ENCODE measurements at places on chromosomes 6 and 20.

DNA sequence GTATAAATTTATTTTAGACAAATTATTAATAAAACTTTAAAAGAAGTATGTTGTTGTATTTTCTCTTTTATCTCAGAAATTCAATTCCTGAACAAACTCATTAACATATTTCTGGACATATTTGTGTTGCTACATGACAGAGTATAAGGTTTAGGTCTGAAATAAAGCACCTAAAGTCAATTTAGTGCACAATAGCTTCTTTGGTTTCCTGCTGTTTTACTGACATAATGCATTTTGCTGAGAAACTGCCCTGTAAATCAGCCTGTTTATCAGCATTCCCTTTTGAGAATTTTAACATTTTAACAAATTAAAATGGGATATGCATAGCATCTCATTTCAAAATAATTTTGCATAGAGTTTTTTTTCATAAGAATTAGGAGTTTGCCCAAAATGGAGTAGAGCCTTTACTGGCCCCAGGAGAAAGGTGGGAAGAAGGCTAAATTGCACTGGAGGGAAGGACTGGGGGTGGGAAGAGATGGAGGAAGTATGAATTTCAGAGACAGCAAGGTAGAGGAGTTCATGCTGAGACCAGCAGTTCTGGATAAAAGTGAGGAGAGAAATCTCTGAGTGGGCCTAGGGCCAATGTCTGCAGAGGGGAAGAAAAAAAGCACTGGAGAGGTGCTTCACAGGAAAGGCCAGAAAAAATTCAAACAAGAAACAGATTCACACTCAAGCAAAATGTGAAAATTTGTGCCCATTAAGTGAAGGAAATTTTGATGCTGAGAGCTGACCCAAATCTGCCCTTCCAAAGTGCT is 324.2 kb upstream of the HSF2 start:
- no peak for DNase-seq

DNA sequence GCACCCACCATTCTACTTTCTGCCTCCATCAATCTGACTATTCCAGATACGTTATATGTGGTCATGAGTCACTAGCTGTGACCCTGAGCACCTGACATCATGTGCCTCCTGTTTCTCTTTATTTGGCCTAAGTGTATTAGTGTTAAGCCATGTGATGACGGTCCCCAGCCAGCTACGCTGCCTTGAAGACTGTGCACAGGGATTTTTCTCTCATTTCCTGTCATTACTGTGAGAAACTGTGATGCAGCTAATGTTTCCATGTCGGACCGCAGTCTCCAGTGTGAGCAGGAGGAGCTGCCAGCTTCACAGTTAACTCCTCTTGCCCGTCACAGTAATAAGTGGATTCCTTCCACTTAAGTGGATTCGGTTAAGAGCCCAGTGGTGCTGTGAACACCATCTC is 9.9 kb upstream of the SPATS1 start:
- DNase-seq: no peak

GRCh38 chr6:125717120-125717731 is 32.2 kb upstream of the HEY2 start:
- DNase-seq: no peak

DNA sequence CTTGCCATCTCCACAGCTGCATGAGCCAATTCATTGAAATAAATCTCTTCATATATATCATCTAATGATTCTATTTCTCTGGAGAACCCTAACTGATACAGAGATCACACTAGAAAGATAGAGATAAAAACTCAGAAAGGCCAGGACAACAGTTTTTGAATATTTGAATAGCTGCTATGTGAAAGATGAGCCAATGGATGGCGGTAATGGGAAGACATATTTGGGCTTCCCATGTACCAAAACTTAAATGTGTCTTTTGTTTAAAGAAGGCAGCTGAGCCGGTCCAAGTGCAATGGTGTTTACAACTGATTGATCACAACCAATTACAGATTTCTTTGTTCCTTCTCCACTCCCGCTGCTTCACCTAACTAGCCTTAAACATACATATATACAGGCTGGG is 35.1 kb downstream of the SGK1 start:
- no peak for DNase-seq

DNA sequence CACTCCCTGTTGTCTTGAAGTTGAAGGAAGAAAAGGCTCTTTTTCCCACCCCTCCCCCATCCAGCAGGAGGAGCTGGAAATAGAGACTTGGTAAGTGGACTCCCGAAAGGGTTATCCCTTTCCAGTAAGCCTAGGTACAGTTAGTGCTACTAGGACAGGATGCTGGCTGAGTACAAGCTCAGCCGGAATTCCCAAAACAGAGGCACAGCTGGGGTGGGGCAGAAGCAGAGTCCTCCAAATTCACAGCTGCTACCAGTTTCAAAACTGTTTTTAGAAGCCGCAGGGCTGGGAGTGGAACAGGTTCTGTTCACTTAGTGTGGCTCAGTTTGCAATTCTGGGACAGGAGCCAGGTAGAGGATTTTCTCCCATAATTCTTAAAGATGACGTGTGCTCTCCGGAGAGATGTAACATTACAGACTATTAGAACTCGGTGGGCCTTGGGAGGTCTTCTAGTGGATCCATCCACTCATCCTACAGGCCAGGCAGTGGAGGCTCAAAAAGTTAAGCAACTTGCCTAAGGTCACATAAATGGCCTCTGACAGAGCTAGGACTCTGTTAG is 19.0 kb upstream of the UTRN start:
- DNase-seq: no peak

- no peak for DNase-seq
Measured at GRCh38 chr6:163994566-163994965, 580.0 kb downstream of the QKI start.

GRCh38 chr20:37356387-37356786 is 10.4 kb downstream of the SRC start:
- no peak for DNase-seq

DNA sequence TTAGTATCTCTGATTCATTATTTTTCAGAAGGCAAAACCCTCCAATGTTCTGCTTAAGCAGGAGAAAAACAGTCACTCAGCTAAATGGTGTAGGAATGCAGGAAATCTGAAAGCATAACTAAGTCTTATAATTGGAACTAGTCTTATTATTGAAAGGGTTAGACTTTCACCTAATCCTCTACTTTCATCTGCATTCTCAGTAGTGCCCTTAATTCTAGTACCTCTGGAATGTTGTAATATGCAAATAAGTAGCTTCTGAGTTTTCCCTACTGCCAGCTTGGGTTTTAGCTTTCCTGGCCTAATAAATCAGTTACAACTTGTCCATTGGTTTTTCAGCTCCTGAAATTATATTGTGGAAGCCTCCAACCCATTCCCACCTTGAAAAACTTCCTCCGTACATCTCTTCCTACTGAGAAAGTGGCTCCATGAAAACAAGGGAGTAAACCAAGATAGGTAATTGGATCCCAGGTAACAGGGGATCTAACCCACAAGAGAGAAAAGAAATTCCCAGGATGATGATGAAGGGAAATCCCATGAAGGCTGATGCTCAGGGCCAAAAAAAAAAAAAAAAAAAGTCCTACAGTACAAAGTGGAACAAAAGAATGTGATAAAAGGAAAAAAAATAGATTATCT is 147.0 kb downstream of the TBC1D32 start:
- DNase-seq: no peak

DNA sequence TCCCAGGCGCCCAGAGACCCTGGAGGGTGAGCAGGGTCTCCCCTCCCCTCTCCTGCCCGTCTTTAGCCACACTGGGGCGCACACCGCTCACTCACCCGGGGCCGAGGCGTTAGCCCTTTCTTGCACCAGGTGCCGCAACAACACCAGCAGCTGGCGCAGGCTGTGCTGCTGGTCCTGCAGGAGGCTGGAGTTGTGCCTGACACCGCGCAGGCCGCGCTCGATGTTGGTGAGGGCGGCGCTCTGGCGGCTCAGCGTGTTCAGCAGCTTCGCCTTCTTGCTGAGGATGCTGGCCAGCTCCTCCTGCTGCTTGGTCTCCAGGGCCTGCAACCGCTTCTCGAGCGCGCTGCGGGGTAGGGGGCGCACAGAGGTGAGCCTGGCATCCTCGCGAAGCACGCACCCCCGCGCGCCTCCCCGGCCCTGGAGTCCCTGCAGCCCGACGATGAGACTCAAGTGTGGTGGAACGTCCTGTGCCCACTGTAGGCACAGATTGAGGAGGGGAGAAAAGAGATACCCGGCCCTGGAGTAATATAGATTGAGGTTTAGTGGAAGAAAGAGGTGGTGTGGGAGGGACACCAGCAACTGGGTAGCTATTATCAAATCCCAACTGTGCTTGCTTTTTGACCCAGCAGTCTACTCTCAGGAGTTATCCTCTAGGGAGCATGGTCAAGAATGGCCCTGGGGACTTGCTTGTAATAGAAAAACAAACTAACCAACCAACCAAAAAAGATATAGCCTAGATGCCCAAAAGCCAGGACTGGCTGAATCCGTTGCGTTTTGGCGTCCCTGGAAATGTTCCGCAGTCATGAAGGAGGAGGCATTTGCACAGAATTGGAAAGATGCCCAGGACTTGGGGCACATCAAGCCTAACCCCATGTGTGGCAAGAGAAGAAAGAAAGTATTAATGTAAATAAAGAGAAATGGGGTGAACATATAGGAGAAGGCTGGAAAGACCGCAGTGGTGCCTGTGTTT is 30.9 kb downstream of the ANGPT4 start:
- DNase-seq: no peak

DNA sequence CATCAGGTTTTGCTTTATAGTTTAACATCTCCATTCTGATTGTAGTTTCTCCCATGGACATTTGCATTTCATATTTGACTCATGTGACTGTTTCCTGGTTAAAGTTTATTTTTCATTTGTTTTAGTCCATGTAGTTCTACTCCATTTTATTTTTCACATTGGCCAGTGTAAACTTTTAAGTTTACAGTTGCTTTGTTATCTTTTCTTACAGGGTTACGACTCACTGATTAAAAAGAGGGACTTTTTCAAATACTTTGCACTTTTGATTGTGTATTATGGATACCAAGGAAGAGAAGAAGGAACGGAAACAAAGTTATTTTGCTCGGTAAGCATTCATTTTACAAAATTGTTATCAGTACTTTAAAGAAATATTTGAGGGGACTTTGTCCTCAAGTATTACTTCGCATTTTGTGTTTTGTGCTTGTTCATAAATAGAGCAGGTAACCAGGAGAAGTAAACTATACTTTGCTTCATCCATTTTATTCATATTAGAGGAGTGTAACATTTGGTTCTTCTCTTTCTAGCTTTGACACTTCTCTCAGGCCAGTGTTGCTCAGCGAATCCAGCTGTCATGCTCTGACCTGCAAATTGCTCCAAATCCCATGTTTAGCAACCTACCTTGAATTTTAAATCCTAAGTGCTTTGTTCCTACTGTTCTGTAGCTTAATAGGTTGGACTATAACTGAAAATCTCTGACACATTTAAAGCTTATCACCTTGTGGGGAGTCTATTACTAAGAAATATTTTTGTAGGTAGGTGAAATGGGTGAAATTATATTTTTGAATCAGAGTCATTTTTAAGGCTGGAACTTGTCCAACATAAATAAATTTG is 24.5 kb downstream of the NCOA7 start:
- no peak for DNase-seq

DNA sequence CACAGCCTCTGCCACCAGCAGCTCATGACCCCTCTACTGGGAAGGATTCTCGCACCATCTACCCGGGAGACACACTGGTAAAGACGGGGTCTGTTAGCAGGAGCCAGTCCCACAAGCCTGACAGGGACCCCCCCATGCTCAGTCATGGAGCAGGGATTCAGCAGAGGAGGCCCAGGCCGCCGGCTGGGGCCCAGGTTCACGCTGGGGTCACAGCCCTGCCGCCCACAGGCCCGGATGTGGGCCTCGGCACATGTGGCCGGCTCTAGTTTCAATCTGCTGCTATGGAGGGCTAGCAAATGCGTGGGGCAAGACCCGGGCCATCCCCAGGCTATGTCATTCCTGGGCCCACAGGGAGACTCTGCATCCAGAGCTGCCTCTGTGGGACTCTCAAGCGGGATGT is 25.1 kb downstream of the PXDC1 start:
- DNase-seq: no peak

DNA sequence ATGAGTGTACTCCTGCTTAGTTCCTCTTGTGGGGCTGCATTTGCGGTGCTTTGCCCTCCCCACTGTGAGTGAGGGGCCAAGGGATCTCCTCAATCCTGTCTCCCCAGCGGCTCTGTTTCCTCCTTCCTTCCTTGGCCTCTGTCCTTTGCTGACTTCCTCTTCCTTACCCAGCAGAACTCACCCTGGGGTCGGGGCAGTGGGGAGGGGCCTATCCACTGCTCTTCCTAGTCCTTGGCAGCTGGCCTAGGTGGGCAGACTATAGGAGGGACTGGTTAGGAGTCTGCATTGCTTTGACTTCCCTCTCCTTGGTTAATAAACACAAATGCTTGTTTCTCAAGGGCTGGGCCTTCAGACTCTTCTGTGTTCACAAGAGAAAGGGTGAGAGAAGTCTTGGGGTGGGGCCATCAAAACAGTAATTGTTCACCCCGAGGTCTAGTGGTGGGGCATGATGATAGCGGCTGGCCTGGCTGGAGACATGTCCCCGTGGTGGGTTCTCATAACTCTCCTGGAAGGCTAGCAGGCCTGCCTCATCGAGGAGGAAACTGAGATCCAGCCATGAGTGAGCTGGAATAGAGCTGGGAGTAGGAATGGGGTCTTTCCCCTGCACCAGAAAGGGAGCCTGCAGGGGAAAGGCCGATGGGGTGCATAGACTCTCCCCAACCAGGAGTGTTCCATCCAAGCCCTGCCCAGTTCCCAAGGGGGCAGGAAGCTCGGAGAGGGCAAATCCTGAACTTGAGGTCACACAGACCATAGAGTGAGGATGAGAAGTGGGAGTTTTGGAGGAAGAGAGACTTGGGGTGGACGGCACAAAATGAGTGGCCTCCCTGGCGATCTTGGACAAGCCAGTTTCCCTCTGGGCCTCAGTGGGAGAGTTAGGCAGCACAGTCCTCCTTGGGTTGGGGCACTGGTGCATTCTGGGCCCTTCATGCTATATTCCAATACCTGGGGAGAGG is 12.7 kb downstream of the FAM110A start:
- no peak for DNase-seq

GRCh38 chr6:83463886-83464285 is 33.0 kb upstream of the ME1 start:
- no peak for DNase-seq

GRCh38 chr6:106080763-106081095 is 5.4 kb upstream of the PRDM1 start:
- DNase-seq: no peak

GRCh38 chr6:43809417-43810305 is 39.6 kb downstream of the VEGFA start:
- no peak for DNase-seq

- DNase-seq: no peak
Measured at GRCh38 chr6:10381830-10382208, 33.1 kb downstream of the TFAP2A start.

- no peak for DNase-seq
Measured at GRCh38 chr6:168088161-168089053, 9.4 kb upstream of the FRMD1 start.

- DNase-seq: no peak
Measured at GRCh38 chr6:100959280-100959679, 78.2 kb upstream of the ASCC3 start.

- no peak for DNase-seq
Measured at GRCh38 chr6:7697432-7697819, 28.5 kb upstream of the BMP6 start.

- no peak for DNase-seq
Measured at GRCh38 chr6:20237677-20238460, 25.6 kb upstream of the MBOAT1 start.

GRCh38 chr6:2630891-2631571 is 119.7 kb downstream of the MYLK4 start:
- DNase-seq: no peak

GRCh38 chr6:33953171-33953570 is 149.4 kb upstream of the MLN start:
- DNase-seq: no peak
